HepG2 (cell line): ENCODE measurements at places on chromosomes 4 and X.

DNA sequence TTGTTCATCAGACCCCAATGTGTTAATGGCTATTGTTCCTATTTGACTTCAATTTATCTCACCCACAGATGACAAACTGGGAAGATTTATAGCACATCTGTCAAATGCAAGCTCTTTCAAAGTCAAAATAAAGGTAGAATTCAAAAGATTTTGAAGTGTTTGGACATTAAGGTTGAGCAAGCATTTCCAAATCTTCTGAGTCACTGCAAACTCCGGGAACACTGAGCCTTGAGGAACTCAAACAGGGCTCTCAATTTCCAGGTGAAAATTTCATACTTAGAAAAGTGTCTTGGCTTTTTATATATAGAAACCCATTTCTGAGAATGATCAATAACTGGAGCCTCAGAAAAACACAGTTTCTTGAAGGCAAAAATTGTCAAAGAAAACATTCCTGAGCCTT lies 199.5 kb upstream of the IGFBP7 start:
- no peak for DNase-seq

DNA sequence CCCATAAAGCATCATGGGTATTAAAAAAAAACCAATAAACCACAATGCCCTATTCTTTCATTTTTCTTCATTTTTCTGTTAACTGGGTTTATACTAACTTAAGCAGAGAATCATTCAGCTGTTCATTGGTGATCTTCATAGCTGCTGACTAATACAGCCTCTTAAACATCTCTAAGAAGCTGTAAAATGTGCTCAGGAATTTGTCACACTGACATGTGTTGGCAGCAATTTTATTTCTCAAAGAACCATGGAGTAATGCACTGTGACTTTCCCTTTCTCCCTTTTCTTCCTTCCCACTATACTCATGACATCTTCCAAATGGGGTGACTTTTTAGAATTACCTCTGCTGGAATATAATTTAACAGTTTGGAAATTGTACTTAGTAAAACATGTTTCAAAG lies 315.4 kb downstream of the ANTXR2 start:
- DNase-seq: no peak

DNA sequence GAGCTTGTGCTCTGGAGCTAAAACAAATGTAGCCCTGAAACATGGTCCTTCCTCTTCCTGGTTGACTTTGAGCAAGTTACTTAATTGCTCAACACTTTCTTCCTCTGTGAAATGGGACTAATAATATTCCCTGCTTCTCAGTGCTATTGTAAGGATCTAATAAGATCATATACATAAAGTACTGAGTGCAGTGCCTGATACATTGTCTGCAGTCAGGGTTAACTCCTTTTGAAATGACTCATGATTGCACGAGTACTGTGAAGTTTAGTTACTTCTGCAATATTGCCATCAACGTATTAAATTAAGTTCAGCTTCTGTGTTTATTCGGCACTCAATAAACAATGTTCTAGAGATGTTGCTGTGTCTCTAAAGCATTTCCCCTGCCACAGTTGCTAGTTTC lies 91.8 kb upstream of the HPRT1 start:
- DNase-seq: no peak

GRCh38 chrX:151676196-151676595 lies 19.1 kb upstream of the PRRG3 start:
- DNase-seq: no peak

DNA sequence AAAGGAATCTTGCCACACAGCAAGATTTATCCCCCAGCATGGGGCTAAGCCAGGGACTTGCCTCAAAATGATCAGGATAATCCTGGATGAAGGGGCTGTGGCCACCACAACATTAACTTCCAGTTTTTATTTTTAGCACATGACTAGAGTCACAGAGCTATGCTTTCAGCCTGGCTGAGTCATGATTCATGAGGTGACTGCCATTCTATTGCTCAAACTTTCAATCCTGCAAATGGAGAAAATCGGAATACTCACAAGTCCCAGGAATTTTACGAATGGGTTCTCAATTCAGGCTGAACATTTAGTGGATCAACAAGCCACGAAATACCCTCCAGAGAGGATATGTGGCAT lies 70.7 kb upstream of the HPGD start:
- no peak for DNase-seq

- no peak for DNase-seq
These were observed 431.8 kb downstream of the PPARGC1A start for GRCh38 chr4:23458054-23458453.

GRCh38 chr4:5796976-5797375 lies 86.0 kb downstream of the EVC start:
- DNase-seq: no peak

GRCh38 chrX:54529151-54529550 lies 868 bp upstream of the GNL3L start:
- no peak for DNase-seq

DNA sequence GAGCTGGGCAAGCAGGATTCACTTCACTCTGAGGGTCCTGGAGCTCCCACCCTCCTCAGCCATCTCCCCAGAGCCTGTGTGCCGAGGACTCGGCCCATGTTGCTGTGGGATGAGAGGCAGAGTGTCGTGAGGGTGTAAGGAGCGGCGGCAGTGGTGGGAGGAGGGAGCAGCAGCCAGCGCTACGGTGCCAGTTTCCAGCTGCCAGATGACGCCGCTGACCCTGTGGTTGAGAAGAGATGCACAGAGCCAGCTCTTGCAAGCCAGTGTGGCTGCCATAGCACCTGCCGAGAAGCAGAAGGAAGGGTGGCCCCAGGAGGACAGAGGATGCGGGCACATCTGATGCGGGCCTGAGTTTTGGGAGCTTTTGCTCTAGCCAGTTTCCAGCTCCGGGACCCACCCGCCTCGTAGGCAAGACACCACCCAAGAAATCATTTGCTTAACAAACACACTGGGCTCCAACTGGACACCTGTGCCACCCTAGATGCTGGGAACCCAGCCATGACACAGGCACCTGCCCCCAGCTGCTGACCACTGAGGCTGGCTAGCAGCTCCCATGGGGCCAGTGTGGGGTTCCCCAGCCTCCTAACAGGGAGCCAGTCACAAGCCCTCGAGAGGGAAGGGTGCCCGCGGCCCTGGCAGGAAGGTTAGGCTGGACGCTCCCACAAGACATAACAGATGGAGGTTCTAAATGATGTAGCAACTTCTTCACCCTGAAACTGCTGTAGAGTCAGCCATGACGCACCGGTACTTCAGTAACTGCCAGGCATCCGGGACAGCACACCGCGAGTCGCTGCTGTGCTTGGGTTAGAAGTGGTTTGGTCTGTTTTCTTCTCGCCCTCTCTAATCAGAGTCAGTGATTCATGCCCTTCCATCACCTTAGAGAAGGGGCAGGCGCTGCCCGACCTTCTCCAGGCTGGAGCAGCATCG lies 8.9 kb downstream of the MSANTD1 start:
- DNase-seq: no peak

GRCh38 chr4:2933566-2934076 lies 29.6 kb downstream of the NOP14 start:
- DNase-seq: no peak

GRCh38 chr4:115159141-115159540 lies 45.7 kb upstream of the NDST4 start:
- no peak for DNase-seq

GRCh38 chr4:169282429-169283113 lies 11.8 kb upstream of the SH3RF1 start:
- DNase-seq: no peak

DNA sequence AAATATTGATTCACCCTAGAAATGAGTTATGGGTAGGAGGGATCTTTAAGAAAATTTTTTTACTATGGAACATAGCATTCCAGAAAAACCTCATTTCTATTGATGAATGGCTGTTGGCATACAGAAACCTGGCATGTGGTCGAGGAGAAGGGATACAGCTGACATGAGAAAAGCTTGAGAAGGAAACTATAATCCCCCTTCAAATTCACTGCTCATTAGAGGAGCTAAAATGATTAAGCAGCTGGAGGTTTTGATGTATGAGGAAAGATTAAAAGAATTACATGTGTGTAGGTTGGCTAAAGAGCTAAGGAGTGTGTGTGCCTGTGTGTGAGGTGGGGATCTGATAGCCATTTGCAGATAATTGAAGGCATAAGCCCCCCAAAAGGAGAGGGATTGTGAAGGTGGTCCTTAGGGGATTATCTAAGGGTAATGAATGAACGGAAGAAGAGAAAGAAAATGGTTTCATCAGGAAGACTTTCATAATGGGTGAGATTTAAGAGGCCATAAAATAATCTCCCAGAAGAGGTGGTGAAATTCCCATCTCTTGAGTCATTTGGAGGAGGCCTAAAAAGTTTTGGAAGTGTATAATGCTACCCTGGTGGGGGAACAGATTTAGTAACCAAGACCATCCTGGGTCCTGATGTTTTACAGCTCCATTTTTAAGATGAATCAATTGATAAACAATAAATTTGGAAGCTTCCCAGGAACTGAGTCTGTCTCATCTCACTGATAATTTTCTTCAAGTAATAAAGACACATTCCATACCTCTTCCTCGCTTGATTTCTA lies 272.0 kb upstream of the HAND2 start:
- no peak for DNase-seq

DNA sequence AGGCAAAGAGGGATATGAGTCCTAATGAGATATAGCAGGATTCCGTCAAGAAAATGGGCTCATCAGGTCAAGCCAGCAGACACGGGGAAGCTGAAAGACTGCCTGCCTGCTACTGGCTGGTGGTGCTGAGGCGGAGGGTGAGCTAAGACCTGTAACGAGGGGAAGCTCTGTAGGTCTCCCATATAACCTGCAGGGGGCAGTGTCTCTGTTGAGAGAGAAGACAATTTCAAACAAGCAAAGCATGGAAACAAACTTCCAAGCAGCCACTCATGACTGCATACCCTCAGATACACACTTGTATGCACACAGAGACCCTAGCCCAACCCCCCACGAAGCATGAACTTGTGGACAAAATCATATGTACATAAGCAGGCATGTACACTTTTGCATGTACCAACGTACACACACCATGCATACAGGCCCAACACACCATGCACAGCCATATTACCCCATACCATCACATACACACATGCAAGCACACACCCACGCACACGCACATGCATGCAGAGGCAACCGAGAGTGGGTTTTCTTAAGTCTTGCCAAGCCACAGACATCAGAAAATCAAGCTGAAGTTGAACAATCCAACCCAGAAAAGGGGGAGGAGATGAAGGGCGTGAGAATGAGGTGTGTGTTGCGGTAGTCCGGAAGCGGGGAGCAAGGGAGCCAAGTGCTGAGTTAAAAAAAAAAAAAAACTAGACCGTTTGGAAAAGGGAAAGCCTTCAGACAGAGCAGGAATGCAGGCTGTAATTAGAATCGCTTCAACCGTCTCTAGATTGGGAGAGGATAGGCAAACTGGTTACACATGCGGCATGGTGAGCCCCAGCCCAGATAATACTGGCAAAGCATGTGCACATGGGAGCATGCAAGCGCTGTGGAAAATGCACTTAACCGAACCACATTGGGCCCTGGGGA lies 71.0 kb downstream of the PJA1 start:
- peak; percentile 36 for DNase-seq

DNA sequence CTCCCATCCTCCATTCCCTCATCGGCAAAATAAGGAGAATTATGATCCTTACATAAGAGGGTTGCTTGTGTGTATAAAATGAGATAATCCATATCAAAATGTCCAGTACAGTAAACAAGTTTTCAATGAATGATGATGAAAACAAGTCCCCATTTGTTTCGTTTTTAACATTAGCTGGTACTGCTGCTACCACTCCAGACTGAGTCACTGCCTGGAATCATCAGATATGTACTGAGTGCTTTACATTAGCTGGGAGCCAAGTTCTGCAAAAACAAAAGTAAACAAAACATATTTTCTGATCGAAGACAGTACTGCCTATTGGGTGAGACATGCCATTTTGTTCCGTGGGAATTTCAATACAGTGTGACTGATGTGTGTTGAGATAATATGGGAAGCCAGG lies 123.2 kb upstream of the IGFBP7 start:
- DNase-seq: no peak

DNA sequence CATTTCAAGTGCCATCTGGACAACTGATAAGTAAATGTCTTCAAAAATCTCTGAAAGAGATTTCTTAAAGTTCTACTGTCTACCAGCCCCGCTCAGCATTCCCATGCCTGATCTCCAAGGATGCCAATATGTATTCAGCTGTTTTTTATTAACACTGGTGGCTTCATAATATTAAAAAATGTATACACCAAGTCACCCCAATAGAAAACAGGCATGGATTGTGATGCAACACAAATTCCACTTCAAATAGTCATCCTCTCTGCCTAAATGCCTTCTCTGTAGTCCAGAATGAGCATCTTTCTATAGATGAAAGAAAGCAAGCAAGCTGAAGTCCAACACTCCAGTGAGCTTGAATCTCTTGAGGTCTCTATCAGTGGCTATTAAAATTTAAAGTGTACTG lies 152.2 kb upstream of the PPARGC1A start:
- no peak for DNase-seq

DNA sequence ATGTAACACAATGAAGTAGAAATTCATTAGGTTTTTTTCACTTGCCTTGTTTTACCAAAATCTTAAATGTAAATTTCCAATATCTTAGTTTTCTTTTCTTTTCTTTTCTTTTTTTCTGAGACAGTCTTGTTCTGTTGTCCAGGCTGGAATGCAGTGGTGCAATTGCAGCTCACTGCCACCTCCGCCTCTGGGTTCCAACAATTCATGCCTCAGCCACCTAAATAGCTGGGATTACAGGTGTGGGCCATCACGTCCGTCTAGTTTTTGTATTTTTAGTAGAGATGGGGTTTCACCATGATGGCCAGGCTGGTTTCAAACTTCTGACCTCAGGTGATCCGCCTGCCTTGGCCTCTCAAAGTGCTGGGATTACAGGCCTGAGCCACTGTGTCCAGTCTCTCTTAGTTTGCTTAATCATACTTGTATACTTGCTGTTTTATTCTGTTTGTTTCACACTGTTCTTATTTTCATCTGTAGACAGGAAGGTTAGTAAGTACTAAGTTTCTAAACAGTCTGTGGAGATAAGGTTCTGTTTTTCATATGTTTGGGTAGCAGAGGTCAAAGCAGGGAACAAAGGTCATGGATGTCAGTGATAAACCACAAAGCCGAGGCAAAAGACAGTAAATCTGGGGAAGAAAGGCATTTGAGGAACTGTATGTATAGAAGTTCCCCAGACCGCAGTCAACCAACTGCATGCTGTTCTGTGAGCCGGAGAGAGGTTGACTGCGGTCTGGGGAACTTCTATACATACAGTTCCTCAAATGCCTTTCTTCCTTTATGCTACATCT lies 129.1 kb downstream of the CBR4 start:
- DNase-seq: peak; percentile 49

GRCh38 chr4:138669479-138670315 lies 345.9 kb upstream of the NOCT start:
- DNase-seq: no peak

DNA sequence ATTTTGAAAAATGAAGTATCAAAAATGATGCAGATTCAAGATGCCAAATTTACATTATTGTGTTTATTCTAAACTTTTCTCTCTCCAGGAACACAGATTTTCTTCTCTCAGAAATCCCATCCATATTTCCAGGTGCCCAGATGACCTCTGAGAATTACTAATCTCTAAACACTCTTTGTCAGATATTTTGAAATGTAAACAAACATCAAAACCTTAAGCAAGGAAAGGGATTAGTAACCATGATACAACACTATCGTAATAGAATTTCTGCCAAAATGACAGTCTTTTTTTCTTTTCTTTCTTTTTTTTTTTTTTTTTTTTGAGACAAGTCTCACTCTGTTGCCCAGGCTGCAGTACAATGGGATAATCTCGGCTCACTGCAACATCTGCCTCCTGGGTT lies 76.7 kb downstream of the PDS5A start:
- no peak for DNase-seq

GRCh38 chr4:81827577-81828202 lies 356.0 kb upstream of the RASGEF1B start:
- no peak for DNase-seq
